NCI-H1417 (cell line): ENCODE measurements at places on chromosomes 12 and 14.

DNA sequence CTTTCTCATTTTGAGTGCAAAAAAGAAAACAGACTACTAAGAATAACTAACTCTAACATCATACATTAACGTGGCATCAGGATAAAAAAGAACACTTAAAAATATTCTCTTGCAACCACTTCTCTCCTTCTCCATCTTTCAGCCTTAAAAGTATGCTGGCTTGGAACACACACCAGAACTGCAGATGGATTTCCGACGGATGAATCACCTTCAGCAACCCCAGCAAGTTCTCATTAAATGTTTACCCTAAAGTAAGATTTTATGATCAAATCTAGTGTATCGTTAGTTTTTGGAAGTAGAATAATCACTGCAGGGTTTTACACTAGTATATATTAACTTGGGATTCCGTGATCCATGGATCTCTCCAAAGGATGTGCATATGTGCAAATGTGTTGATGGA is 1.2 kb downstream of the NEK9 start:
- DNase-seq, result no peak

- DNase-seq, result no peak
Measured at GRCh38 chr14:99944241-99944651, 121.0 kb upstream of the EVL start.

GRCh38 chr12:104435175-104435574 is 21.6 kb upstream of the CHST11 start:
- DNase-seq, result no peak

GRCh38 chr14:63383776-63384367 is 65.1 kb upstream of the GPHB5 start:
- no peak for DNase-seq

DNA sequence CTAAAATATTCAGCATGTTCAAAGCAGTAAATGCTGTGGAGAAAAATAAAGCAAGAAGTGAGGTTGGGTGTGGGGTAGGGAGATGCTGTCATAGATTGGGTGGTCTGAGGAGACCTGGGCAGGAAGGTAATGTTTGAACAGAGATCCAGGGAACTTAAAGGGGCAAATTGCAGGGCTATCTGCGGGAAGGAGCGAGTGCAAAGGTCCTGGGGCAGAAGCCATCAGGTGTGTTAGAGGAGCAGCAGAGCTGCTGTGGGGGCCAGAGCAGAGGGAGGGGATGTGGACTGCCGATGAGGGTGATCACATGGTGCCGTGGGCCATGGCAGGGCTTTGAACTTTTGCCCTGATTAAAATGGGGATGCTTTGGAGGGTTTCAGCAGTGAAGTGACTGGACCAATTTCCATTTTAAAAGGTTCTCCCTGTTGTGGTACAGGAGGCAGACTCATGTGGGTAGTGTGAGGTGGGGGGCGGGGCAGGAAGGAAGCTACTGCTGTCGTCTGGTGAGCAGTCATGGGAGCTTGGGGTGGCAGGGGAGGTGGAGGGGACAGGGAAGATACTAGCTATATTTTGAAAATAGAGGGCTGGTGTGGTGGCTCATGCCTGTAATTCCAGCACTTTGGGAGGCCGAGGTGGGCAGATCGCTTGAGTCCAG is 145.0 kb downstream of the AACS start:
- DNase-seq, result no peak

- peak; percentile 58 for DNase-seq
Measured at GRCh38 chr12:104630230-104630670, 173.5 kb downstream of the CHST11 start.

DNA sequence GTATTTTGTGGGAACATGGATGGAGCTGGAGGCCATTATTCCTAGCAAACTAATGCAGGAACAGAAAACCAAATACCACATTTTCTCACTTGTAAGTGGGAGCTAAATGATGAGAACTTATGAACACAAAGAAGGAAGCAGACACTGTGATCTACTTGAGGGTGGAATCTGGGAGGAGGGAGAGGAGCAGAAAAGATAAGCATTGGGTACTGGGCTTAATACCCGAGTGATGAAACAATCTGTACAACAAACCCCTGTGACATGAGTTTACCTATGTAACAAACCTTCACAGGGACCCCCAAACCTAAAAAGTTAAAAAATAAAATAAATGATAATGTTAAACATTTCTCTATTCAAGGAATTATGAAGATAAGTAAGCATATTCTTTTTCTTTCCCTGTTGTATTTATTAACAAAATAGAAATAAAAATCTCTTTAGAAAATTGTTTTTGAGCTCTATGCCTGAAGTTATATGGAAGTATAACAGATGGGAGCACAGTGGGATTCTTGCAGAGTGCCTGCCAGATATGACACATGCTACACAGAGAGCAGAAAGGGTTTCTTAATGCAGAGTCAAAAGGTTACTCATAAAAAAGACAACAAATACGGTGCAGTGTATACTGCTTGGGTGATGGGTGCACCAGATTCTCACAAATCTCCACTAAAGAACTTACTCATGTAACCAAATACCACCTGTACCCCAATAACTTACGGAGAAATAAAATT is 52.0 kb upstream of the SYNE2 start:
- DNase-seq, result no peak

- no peak for DNase-seq
Measured at GRCh38 chr12:27575762-27576118, 51.7 kb downstream of the PPFIBP1 start.

- no peak for DNase-seq
Measured at GRCh38 chr12:132099739-132100138, 44.4 kb downstream of the DDX51 start.

DNA sequence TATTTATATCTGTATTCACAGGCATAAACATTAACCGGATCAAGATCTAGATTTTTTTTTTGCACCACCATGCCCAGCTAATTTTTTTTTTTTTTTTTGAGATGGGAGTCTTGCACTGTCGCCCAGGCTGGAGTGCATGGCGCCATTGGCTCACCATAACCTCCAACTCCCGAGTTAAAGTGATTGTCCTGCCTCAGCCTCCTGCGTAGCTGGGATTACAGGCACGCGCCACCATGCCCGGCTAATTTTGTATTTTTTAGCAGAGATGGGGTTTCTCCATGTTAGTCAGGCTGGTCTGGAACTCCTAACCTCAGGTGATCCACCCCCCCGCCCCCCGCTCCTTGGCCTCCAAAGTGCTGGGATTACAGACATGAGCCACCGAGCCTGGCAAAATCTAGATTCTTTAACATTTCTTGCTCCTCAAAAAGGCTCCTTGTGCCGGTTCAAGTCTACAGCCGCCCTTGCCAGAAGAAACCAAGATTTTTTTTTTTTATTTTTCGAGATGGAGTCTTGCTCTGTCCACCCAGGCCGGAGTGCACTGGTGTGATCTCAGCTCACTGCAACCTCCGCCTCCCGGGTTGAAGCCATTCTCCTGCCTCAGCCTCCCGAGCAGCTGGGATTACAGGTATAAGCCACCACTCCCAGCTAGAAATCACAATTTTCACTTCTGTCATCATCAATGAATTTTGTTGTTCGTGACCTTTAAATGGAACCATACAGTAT is 36.9 kb upstream of the SLC2A3 start:
- DNase-seq, result no peak

GRCh38 chr14:66197276-66197675 is 288.9 kb upstream of the CCDC196 start:
- DNase-seq, result peak; percentile 32

GRCh38 chr14:24283796-24284460 is 12.5 kb upstream of the RABGGTA start:
- no peak for DNase-seq

DNA sequence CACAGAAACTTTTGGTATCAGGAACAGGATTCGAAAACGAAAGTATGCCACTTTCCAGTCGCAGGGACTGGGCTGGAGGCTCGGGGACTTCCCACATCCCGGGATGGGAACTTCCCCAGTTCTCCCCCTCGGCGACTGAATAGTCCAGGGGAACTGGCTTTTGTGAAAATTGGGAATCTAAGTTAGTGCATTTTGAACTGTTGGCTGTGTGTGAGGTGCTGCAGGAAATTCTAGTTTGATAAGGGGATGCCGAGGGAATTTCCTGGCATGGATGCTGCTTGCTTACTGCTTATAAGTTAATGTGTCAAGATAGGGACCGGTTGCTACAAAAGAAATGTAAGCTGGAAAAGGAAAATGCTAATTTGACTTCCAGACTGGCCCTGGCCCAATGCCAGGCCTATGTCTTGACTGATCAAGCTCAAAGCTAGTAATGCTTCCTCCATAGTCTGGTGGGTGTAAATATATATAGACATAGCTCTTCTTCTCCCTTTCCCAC is 73.4 kb upstream of the EIF5 start:
- peak; percentile 32 for DNase-seq

GRCh38 chr14:73884438-73885190 is 2.0 kb upstream of the ZNF410 start:
- DNase-seq, result no peak

DNA sequence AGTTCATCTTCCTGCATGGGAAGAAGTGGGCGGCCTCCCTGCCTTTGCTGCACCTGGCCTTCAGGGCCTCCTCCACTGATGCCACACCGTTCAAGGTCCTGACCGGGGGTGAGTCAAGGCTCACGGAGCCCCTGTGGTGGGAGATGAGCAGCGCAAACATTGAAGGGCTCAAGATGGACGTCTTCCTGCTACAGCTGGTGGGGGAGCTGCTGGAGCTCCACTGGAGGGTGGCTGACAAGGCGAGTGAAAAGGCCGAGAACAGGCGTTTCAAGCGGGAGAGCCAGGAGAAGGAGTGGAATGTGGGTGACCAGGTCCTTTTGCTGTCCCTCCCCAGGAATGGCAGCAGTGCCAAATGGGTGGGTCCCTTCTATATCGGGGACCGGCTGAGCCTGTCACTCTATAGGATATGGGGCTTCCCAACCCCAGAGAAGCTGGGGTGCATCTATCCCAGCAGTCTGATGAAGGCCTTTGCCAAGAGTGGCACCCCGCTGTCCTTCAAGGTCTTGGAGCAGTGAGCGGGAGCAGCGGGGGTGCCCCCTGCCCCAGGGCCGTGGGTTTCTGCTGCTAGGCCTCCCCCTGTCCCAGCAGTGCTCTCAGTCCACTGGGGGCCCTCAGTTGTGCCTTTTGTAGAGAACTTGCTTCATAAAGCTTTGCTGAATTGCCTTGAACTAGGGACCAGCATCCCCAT is 12.4 kb downstream of the CBLN3 start:
- no peak for DNase-seq

GRCh38 chr12:91404441-91404840 is 221.8 kb upstream of the DCN start:
- peak; percentile 27 for DNase-seq

DNA sequence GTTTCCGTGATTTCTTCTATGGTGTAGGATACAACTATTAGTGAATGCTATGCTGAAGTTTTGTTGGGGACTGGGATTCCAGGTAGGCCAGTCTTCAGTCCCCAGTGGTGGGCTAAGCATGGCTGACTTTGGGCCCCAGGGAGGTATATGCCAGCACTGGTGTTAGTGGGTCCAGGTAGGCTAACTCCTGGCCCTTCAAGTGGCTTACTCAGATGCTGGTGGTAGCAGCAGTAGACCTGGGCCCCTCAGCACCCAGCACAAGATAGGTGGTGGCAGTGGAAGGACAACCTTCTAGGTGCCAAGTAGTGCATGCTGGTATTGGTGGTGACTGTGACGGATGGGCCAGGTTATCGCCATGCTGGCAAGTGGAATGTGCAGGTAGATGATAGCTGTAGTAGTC is 955.1 kb downstream of the TMTC2 start:
- DNase-seq, result no peak

DNA sequence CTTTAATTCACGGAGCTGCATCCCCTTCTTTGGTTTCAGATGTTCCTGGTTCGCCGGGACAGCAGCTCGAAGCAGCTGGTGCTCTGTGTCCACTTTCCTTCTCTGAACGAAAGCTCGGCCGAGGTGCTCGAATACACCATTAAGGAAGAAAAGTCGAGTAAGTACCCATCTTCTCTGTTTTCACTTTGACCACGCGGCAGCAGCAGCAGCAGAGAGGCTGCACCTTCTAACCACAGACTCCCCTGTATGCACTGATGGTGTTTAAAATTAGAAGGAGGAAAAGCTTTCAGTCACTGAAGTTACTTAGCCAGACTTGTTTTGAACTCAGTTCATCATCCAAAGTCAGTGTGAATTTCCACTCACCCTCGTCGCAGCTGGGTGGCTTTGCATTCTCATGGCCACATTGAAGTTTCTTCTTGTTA is 63.8 kb downstream of the RIN3 start:
- no peak for DNase-seq

- DNase-seq, result no peak
Measured at GRCh38 chr12:32272465-32272864, 126.9 kb upstream of the FGD4 start.

DNA sequence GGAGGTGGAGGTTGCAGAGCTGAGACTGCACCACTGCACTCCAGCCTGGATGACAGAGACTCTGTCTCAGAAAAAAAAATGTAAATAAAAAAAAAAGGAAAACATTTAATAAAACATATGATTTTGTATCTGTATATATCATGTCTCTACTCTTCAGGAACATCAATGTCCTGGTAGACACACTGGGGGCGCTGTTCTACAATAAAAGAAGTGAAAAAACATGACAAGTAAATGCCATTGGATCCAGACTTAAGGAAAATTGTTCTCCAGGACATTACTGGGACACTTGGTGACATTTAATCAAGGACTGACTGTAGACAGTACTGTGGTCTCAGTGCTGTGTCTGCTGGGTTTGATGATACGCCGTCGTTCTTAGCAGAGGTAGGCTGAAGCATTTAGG is 15.5 kb upstream of the KLC1 start:
- DNase-seq, result no peak

- DNase-seq, result no peak
Measured at GRCh38 chr14:78403278-78403815, 233.2 kb downstream of the NRXN3 start.

DNA sequence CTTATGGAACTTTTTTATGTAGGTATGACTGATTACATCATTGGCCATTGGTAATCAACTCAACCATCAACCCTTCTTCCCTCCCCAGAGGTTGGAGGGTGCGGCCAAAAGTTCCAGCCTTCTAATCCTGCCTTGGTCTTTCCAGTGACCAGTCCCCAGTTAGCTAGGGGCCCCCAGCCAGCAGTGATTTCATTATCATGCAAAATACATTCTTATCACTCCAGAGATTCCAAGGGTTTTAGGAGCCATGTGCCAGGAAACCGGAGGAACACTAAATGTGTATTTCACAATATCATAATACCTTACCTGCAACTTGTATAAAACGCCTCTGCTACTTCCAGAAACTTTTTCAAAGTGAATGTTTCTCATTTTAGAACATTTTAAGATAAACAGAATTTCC is 181.5 kb upstream of the PELI2 start:
- no peak for DNase-seq

- no peak for DNase-seq
Measured at GRCh38 chr14:23167116-23167847, 16.2 kb downstream of the SLC7A8 start.

DNA sequence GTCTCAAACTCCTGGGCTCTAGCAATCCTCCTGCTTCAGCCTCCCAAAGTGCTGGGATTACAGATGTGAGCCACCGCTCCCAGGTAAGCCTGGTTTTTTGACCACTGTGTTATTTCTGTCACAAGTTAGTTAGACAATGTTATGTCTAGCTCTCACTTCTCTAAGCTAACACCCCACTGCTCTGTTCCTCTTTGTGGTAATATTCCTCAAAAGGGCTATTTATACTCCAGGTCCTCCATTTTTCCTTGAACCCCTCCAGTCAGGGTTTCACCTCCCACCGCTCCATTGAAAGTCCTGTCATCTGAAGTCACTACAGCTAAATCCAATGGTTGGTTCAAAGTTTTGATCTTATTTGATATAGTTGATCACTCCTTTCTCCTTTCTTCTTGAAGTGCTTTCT is 5.1 kb downstream of the IRAK3 start:
- DNase-seq, result no peak

- no peak for DNase-seq
Measured at GRCh38 chr14:46368275-46368674, 283.3 kb downstream of the RPL10L start.

- no peak for DNase-seq
Measured at GRCh38 chr12:95238150-95238549, 20.5 kb downstream of the VEZT start.
